ENCODE measurements at places on chromosomes 3 and 15.

DNA sequence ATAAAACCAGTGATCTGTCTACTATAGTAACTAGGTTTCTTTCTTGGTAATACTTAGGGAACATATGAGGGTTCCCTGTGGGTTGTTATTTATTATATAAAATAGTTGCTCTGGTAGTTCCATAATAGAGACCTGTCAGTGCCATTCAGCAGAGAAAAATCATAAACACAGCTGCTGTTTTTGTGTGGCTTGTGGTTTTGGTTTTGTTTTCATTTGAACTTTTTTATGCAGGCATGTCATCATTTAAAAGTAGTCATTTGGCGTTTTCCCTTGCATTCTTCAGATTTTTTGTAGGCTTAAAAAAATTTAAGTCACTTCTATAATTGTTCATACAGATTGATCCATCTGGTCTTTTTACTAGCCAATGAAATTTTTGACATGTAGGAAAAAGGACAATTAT is 47.9 kb downstream of the PIK3CA start:
- peak; percentile 63 for DNase-seq

DNA sequence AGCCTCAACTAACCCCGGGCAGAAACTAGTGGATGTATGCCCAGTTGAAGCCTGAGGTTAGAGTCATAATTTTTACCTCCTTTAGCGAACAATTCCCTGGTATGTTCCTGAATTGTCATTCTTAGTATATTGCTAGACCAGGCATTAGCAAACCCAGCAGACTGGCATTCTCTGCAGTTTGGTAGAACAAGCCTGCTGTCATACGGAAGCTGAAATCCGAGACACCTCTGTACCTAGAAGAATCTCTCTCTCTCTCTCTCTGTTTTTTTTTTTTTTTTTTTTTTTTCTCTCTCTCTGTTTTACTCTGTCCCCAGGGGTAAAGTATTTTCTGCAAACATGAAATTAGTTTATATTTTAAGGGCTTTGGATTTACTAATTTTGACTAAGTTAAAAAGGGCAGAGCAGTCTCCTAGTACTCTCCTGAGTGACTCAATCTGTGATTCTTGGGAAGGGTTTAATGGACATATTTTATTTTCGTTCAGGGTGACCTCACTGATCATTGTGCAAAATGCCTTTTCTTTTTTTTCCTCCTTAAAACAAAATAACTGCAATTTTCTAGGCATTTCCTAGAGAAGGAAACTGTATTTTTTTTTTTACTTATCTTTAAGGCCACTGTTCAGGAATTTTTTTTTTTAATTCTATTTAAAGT is 133.6 kb upstream of the ICE2 start:
- no peak for DNase-seq

DNA sequence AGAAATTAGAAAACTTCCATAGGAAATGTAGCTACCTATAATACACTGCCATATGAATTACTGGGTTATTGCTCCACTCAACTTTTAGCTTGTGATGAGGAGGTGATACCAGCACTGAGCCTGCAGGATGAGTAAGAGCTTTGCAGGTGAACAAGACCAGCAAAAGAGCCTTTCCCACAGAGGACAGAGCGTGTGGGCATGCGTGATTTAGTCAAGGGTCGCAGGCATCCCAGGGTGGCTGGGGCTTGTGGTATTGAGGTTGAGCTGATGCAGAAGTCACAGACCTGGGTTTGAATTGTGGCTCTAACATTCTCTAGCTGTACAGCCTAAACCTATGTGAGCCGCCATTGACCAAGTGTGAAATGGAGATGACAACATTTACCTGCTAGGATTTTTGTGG is 5.6 kb downstream of the NRROS start:
- no peak for DNase-seq

DNA sequence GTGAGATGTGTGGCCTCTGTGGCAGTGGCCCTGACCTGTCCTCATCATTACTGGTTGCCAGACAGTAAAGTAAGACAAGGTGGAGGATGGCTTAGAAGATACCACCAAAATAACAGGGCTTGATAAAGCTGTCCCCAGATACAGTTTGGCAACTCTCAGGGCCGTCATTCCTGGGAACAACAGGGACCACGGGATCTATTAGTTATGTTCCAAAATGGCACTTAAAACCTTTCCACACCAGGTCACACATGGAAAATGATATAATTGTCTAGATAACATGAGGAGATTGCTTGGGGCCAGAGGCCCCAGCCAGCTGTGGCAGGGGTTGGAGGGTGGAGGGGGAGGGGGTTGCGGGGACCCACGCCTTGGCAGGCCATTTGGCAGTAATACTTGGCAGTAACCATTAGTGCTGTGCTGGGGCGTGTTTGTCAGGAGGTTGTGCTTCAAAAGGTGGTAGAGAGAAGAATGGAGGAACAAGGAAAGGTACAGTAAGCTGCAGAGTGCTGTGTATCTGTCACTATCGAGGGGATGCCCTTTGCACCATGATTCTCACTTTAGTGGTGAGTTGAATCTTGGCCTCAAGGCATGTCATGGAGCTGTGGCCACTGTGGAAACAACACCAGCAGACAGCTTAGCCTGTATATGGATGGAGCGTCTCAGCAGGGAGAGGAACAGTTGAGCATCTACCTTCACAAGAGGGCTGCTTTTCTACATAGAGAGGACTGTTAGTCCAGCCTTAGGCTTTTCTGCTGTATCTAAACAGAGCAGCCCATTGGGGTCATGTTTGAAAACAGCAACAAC is 14.0 kb downstream of the PLCL2 start:
- no peak for DNase-seq

- no peak for DNase-seq
Measured at GRCh38 chr3:178084938-178085816, 451.1 kb upstream of the KCNMB2 start.

GRCh38 chr15:43218908-43219706 is 1.7 kb downstream of the EPB42 start:
- DNase-seq: no peak

GRCh38 chr3:147370349-147370748 is 36.0 kb downstream of the ZIC4 start:
- DNase-seq: no peak

- DNase-seq: no peak
Measured at GRCh38 chr3:57112206-57112605, 51.7 kb downstream of the SPATA12 start.

GRCh38 chr15:67090297-67091070 is 25.1 kb downstream of the SMAD3 start:
- DNase-seq: no peak

DNA sequence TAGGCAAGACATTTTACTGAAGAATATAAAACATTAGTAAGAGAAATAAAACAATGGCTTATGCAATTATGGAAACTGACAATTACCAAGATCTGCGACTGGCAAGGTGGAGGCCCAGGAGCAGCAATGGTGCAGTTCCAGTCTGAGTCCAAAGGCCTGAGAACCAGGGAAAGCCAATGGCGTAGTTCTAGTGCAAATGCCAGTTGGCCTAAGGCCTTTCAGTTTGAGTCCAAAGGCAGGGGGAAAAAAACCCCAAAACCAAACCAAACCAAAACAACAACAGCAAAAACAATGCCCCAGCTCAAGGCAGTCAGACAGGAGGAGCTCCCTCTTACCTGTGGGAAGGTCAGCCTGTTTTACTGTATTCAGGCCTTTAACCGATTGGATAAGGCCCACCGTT is 72.6 kb downstream of the ST6GAL1 start:
- no peak for DNase-seq

GRCh38 chr3:141929341-141929995 is 53.0 kb downstream of the ATP1B3 start:
- no peak for DNase-seq

DNA sequence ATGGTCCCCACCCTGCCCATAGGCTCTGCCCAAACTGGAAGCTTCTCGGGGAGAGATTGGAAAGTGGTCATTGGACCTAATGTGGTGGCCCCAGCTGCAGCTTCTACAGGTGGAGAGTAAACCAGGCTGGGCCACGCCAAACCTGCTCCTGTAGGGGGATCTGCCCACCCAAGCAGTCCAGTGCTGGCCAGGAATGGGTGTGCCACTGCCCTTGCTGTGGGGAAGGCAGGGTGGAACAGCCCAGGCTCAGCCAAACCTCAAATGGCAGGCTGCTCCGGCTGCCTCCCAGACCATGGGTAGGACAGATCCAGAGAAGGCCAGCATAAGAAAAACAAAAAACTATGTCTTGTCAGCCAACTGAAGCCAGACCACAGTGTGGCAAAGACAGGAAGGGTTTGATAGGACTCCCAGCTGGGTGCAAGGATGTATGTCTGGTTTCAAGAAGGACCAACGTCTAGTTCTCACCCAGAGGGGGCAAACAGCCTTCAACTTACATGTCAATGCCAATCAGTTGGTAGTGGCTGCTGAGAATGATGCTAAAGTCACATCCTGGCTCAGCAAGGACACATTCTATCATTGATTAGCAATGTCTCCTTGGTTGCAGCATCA is 267.3 kb downstream of the UACA start:
- DNase-seq: no peak

DNA sequence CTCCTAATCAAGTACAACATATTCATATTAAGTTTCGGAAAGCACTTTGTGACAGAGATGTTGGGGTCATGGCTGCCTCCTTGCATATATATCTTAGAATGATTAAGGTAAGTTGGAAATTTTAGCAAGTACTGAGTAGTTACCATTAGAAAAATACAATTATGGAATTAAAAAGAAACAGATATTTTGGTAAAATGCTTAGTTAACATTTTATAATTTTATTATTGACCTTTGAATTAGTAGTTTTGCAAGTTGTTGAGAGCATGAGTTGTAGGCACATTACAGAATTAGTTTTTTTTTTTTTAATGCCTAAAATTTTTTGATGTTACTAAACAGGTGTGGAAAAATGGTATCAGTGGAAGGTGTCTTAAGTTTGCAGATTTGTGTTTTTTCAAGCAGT is 20.6 kb downstream of the AP4E1 start:
- DNase-seq: no peak

DNA sequence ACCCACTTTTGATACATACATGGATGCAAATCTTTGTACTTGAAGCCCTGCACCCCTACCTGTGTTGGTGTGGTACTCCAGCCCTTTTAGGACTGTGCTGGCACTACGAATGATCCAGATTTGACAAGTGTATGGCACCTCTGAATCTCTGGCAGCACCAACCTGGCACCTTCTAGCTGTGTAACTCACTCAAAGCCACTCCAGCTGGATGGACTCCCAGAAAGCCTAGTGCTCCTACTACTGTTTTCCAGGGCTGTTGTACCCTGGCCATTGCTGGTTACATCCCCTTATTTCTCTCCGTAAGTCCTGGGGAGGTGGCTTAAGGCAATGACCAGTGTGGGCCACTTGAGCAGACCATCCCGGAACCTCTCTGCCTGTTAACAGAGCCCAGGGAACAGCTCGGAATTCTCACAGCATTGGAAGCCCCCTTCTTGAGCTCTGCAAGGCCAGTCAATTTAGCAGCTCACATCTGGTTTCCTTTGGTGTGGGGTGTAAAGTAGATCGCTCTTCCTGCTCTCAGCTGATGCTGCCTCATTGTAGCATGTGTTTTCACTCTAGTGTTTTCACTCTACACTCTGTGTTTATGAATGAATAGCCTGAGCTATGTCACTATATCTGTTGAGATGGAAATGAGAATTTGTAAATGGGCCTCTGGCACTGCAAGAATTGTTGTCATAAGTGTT is 12.2 kb downstream of the CALML4 start:
- DNase-seq: no peak

GRCh38 chr3:29374226-29374625 is 93.4 kb downstream of the RBMS3 start:
- DNase-seq: no peak

- DNase-seq: no peak
Measured at GRCh38 chr3:134797057-134797740, 2.1 kb downstream of the EPHB1 start.

DNA sequence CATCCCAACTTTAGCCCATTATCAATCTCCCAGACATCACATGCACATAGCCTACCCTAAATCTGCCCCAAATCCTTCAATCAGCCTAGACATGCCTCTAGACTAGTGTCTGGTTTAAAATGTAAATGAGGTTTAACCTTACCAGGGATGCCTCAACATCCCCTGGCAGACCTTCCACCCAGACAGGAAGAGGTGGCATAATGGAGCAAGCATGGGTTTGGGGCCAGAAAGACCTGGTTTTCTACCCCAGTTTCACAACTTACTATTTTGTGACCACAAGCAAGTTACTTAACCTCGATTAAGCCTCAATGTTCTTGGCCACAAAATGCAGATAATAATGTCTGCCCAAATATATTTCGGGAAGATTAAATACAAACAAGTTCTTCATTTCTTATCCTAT is 28.3 kb upstream of the THBS1 start:
- no peak for DNase-seq

GRCh38 chr3:178306432-178307115 is 229.7 kb upstream of the KCNMB2 start:
- no peak for DNase-seq

DNA sequence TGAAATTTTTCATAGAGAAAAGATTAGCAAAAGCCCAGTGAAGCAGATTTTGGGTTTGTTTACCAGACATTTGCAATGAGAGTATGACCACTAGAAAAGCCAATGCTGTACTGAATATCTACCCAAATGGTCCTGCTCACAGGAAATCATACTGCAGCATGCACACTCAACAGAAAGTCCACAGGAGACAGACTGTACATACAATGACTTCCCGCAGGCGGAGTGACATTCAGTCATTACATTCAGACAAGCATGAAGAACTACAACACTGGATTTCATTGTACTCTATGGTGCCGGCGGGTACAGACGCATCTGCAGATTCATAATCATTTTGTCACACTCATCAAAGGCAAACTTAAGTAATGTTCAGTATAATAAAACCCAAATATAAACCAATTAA is 11.8 kb downstream of the LZTFL1 start:
- no peak for DNase-seq

GRCh38 chr3:184540777-184541681 is 20.6 kb upstream of the EPHB3 start:
- DNase-seq: no peak

GRCh38 chr3:38154625-38155255 is 10.6 kb upstream of the OXSR1 start:
- DNase-seq: no peak

DNA sequence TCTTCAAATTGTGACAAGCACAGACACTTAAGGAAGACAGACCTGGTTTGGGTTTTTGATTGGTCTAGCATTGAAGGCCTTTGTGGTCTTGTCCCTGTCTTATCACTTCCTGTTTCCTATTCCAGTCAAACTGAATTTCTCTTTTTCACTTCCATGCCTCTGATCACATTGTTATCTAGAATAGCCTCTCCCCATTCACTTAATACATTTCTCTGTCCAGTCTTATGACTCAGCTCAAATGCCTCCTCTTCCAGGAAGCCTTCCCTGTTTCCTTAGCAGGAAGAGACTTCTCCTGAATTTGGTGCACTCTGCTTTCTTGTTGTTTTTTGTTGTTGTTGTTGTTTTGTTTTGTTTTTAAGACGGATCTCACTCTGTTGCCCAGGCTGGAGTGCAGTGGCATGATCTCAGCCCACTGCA is 45.5 kb downstream of the LIMD1 start:
- no peak for DNase-seq

- DNase-seq: no peak
Measured at GRCh38 chr3:126461450-126462070, 14.1 kb downstream of the ZXDC start.

- no peak for DNase-seq
Measured at GRCh38 chr3:177530908-177531307, 333.6 kb upstream of the TBL1XR1 start.

GRCh38 chr3:95387242-95388021 is 1324.6 kb downstream of the NSUN3 start:
- no peak for DNase-seq

All from HS-5 (cell line).